Peyer's patch (tissue), 4 donors: ENCODE measurements at places on chromosomes 6 and 20.

DNA sequence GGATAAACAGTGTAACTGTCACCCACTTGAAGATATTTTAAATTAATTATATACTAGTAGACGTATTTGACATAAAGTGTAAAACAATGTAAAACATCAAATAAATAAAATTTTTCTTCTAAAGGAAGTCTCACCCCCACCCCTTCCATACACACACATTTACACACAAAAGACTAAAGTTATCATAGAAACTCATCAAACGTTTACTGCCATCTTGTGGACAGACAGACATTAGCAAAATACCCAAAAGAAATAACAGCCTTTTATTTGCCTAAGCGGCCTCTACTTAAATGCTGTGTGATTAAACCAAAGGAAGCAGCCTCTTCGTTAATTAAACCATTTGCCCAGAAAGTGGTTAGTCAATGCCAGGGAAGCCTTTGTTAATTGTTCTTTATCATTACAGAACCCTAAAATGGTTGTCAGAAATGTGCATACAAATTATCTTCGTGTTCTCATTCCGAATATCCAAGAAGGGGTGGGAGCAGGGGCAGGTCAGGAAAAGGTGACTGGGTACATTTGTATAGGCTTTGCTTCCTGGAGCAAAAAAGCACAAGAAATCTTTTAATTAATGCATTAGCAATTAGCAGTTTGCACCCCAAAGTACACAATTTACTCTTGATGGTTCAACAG lies 176.2 kb upstream of the SASH1 start:
- no peak for DNase-seq

DNA sequence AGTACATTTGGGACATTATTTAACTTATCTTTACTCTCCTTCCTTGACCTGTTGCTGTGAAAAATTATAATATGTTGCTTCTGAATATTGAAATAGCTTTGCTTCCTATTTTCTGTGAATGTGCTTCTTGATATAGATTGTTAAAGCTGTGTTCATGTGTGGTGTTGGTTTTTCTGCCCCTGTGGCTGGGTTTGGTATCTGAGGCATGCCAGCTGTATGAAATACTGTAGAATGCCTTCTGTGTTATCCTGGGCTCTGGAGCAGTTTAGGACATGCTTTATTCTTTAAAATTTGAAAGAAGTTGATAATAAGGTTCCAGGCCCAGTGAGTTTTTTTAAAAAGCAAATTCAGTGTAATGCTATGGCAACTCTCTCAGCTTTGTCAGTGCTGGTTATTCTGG lies 71.7 kb downstream of the HIVEP1 start:
- DNase-seq: no peak

- DNase-seq: no peak
Measured at GRCh38 chr6:142171351-142171750, 24.3 kb downstream of the VTA1 start.

- no peak for DNase-seq
Measured at GRCh38 chr6:130138116-130138908, 84.4 kb downstream of the SAMD3 start.

DNA sequence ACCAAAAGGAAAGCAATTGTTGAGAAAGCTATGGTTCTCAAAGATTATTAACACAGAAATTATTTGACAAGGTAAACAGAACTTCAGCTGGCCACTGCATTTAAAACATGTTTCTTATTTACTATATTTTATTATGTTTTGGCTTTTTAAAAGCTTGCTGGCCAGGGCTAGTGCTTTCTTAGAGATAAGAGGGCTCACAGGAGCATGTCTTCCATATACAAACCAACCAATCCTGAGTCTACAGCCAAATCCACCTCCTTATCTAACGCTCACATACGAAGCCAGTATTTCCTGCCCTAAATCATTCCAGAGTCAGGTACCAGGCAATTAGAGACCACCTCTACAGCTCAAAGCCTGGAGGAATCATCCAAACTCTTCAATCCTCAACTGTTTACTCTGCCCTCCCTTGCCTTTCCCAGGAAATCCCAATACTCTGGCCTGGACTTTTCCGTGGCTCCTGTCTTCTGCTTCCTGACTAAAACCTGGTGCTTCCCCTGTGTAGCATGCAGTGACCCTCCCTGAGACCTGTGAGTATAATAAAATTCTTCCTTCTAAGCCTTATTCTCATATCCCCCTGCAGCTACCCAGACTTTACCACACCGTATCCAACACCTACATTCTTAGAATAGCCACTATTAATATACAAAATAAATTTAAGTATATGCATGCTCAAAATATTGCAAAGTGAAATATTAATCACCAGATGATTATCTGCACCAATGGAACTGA lies 33.2 kb downstream of the RANBP9 start:
- no peak for DNase-seq

DNA sequence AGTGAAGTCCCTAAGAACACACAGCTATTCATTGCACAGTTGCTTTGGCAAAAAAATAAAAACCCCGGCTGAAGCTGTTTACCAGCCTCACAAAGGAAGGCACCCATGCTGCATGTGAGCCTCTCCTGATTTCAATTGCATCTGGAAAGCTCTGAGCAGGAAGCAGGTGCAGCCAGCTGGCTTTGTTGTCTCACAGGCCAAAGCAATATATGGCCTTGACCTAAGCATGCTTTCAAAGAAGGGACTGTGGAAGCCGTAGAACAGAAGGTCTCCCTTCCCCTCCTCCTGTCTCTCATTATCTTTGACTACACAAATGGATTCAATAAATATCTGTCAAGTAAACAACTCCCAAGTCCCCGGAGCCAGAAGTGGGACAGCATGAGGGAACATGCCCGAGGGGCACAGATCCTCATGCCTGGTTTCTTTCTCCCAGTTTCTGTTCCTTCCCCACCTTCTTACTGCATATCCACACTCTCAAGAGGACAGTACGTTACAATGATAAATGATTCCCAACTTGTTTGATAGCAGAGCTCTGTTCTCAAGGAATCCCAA lies 57.2 kb upstream of the PCSK2 start:
- no peak for DNase-seq

DNA sequence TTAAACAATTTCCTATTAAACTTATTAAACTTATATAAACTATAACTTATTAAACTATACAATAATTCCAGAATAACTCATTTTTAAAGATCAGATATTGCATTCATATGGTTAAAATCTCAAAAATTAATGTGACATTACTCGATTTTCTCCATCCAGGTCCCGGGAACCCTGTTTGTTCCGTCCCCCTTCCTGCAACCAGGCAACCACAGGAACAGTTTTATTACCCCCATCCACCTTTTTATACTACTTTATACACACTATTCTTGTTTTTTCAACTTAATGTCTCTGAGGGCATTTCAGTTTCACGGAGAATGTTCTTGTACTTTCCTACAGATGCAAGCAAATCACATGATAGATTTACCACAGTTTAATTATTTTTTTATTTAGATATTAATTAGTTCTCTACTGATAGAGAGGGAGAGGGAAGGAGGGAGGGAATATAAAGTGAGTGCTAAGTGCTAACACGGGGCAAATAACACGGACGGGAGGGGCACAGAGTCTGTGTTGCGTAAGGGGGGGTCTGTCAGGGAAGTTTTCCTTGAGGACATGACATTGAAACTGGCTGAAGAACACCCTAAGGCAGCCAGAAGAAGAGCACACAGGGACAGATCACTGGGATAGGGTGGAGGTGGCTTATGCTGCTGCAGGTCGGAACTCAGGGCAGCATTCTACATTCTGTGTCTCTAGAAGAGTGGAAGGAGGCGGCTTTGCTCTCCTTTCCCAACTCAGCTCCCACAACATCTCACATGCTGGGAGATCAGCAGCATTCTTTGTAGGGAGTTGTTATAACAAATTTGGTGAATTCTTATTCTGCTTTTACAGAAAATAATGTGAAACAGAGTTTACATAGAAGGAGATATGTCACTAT lies 225.2 kb downstream of the FOXC1 start:
- DNase-seq: no peak

DNA sequence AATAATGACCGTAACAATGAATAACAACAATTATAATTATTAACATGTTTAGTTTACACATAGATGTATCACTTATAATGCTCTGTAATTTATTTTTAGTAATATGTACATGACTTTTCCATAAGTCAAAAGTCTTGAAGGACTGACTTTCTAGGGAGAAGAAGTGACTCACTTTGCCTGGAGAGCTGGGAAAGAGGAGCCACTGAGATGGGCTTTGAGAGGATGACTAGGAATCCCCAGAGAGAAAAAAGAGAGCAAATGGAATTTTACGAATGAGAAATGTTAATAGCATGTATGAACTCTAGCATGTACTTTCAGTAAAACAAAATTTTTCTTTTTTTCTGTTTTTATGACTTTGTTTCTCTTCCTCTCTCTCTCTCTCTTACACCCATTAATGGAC lies 67.8 kb upstream of the RALY start:
- DNase-seq: no peak

DNA sequence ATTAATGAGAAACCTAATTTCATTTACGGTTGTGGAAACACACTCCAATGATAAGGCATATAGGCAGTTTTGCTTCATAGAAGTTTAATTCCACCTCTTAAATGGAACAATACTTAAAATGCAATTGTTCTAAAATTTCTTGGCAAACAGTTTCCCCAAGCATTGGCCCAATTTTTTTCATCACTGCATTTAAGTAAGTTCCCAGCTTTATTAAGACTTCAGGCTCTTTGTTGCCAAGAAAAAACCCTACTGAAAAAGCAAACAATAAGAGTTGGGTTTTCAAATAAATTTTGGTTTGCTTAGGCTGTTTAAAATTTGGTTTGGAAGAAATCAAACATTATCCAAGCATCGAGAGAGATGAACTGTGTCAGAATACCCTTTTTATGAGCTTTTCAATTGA lies 690.9 kb upstream of the NRSN1 start:
- DNase-seq: no peak

- DNase-seq: no peak
Measured at GRCh38 chr6:154981079-154981870, 13.8 kb upstream of the TIAM2 start.

GRCh38 chr6:105619971-105620741 lies 217.3 kb upstream of the PREP start:
- DNase-seq: no peak

DNA sequence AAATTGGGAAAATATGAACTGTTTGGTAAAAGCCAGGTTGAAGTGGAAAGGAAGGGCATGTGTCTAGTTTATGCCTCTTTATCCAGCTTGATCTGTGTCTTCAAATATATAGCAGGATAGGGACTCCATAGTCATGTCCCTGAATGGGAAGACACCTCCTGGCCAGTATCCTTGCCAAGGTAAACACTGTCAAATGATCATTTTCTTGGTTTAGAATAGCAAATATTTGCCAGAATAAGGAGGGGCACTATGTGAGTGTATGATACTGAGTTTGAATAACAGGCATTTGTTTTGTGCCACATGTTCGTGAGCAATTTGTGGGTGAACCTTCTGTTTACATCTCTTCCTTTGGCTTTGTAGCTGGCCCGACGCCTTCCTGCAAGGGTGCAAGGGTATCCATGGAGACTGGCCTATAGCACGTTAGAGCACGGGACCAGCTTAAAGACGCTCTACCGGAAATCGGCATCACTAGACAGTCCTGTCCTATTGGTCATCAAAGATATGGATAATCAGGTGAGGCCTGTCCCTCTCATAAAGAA lies 34.2 kb upstream of the HINT3 start:
- no peak for DNase-seq

GRCh38 chr6:20698675-20699074 lies 164.4 kb downstream of the CDKAL1 start:
- DNase-seq: no peak

DNA sequence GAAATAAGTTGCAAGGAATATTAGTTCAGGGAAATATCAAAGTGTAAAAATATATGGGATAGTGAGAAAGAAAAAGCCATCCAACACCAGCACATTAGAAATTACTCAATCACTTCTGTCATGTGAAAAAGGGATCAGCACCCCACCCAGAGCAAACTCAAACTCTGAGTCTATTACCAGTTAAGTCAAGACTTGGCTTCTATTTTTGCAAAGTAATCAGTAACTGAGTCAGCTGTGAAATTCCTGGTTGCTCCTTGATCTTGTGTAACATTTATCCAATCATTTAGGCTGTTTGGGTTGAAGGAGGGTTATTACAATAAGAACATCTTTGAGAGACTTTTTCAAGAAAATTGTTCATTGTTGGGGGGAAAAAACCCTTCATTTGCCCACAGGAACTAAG lies 51.2 kb downstream of the SLC22A23 start:
- DNase-seq: no peak

DNA sequence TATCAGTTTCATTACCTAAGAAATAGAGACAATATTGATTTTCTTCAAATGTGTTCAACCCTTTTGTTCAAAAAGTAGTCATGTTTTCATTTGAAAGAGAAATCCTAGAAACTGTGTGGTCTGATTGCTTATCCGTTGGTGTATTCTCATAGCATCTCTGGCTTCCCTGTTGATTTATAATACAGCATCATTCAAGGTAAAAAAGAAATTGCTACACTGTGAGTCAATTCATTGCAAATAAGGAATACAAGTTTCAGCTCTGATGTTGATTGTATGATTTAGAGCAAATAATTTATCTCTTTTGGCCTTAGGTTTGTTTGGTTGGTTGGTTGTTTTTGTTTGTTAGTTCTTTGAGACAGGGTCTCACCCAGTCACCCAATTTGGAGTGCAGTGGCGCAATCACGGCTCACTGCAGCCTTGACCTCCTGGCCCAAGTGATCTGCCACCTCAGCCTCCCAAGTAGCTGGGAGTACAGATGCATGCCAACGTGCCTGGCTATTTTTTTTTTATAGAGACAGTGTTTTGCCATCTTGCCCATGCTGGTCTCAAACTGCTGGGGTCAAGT lies 185.5 kb upstream of the TNFAIP3 start:
- DNase-seq: no peak

- DNase-seq: no peak
Measured at GRCh38 chr20:43092386-43093088, 97.2 kb downstream of the PTPRT start.

DNA sequence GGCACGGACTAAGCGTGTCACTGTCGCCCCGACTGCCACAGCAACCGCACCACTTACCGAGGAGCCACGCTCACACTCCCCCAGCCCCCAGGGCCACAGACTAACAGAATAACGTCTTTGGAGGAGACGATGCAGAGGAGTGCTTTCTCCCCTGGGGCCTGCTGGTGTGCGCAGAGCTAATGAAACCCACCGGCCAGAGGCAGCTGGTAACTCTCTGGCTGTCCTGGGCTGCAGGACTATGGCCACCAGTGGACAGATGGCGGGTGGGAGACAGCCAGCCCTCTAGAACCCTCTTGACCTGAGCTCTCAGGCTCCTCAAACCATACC lies 228.0 kb downstream of the DLL1 start:
- peak; percentile 27 for DNase-seq

- DNase-seq: no peak
Measured at GRCh38 chr20:46712056-46712636, 2.7 kb downstream of the SLC2A10 start.

DNA sequence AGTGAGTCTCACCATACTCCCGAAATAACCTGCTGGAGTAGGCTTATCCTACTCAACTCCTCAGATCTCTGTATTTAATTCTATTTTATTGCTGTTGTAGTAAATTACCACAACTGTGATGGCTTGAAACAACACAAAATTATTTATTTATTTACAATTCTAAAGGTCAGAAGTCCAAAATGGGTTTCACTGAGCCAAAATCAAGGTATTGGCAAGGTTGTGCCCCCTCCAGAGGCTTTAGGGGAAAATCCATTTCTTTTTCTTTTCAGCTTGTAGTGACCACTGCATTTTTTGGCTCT lies 869 bp upstream of the SLC17A2 start:
- DNase-seq: no peak

- no peak for DNase-seq
Measured at GRCh38 chr6:125222531-125223455, 69.2 kb downstream of the TPD52L1 start.

GRCh38 chr6:169383265-169383664 lies 129.6 kb upstream of the THBS2 start:
- DNase-seq: no peak
